ENCODE measurements at places on chromosomes 6 and 20.

GRCh38 chr6:52728394-52728793 is 34.9 kb downstream of the GSTA2 start:
- DNase-seq: no peak

DNA sequence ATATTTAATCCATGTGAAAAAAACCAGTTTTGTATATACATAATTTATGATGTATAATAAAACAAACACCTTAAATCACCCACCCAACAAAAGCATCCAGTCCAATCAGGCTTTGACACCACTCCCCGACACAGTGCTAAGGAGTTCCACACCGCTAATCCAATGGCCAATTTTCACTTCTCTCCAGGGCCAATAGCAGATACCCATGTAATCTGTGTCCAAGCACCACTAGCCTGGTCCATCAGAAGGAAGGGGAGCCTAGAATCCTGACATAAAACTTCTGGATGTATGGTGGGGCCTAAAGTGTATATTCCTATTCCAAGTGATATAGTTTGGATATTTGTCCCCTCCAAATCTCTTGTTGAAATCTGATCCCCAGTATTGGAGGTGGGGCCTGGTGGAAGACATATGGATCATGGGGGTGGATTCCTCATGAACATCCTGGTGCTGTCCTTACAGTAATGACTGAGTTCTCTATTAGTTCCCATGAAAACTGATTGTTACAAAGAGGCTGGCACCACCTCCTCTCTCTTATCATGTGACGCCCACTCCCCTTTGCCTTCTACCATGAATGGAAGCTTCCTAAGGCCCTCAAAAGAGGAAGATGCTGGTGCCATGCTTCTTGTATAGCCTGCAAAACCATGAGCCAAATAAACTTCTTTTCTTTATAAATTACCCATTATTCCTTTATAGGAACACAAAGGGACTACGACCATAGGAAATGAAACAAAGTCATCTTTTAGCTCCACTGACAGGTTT is 20.8 kb downstream of the RALGAPA2 start:
- DNase-seq: no peak

GRCh38 chr6:2863901-2864300 is 22.2 kb upstream of the SERPINB1 start:
- no peak for DNase-seq

DNA sequence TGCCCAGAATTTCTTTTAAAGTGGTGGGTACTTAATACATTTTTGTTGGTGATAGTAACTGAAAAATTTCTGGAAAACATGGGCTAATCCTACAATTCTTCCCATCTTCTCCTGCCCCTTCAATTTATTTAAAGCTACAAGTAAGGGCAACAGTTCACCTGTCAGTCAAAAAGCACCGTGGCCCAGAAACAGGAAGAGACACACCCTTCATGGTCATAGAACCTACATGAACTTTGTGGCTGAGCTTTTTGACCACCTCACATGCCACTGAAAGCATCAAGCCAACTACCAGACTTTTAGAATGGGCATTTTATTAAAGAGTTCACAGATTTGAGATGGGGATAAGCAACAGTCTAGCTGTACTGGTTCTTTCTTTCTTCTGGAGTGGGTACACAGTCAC is 201.1 kb upstream of the CNR1 start:
- no peak for DNase-seq

GRCh38 chr6:15754035-15754705 is 91.3 kb upstream of the DTNBP1 start:
- no peak for DNase-seq

DNA sequence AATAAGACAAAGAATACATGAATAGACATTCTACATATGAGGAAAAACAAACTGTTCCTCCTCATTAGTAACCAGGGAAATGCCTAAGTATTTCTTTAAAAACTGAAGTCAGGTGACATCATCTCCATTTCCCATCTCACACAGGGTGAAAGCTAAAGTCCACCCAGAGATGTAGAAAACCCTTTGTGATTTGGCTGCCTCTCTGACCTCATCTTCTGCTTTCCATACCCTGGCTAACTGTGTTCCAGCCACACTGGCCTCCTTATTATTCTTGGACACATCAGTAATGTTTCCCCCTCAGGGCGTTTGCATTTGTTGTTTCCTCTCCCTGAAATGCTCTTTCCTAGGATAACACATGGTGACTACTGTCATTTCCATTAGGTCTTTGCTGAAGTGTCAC is 40.4 kb downstream of the ESF1 start:
- no peak for DNase-seq

DNA sequence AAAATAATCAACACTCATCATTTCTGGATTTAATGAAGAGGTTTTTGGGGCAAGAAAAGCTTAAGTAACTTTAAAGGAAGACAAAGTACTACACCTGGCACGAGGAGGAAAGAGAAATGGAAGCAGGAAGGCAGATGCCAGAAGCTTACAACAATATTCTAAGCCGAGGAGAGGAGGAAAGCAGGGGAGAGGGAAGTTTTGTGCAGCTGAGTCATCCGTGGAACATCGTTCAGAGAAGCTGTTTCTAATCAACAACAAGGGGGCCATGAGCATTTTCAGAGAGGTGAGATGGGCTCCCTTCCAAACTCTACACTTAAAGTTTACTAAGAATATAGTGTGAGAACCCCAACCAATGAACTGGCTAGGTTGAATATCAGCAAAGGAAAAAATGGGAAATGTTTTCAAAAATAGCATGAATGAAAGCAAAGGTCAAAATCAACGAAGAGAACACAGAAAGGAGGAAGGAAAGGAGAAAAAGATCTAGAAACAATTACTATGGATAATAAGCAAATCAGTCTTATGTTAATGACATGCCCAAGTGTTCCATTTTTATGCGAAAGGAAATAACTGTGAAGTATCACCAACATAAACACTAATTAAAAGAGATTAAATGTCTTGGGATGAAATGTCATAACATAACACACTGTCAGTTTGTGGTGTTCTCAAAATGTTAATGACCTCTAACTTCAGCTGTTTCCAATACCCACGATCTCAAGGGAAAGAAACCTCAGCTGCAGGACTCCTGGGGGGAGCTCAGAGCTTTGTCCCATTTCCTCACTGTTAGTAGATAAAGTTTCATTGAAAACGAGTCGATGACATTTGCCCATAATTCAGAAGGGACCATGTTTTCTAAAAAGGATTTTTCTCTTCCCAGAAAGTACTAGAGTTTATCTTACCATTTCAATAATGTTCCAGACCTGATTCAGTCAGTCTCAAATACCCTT is 203.4 kb upstream of the STXBP5 start:
- no peak for DNase-seq

- no peak for DNase-seq
These were observed 90.4 kb downstream of the FARS2 start for GRCh38 chr6:5351552-5352210.

- DNase-seq: no peak
These were observed 78.0 kb upstream of the SIRPG start for GRCh38 chr20:1735417-1736089.

DNA sequence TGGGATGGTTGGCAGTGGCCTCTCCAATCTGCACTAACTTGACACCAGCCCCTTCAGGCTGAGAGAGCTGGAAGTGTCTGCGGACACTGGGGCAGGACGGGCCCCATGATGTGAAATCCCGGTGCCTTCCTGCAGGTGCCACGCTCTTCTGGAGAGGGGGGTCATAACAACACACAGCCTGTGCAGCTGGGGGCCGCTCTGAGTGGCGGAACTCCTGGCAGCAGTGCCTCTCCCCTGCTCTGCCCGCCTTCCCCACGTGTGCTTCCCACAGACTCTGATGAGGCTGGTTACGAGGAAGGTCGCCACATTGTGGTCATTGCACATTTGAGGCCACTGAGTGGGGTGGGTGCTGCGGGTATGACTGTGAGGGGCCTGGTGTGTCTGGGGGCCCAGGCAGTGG is 145.2 kb downstream of the DTNBP1 start:
- no peak for DNase-seq

DNA sequence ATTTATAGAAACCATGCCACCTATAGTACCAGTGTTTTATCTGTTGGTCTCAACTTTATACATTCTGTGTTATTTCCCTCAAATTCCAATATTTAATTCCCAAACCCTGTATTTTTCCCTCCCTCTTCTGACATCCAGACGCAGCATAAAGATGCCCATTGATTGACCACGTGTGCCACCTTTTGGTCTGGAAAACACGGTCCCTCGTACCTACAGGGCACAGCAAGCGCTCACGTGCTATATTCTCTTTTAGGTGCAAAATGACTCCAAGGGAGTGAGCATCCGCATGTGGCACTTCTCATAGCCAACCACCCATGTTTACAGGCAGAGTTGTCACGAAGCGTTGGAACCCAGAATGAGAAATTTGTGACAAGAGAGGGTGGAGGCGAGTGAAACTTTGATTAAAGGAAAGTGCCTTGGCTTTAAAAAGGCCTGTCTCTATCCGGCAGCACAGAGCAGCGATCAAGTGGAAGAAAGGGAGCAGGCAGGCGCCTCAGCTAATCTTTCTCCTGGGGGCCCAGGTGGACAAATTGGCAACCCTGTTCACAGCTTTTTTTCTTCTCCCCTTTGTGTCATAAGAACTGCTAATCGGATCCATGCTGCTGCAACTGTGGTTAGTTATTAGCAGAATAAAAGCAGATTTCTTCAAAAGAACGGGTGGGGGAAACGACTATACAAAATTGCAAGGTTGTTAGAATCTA is 225.9 kb downstream of the TMEM242 start:
- no peak for DNase-seq

- DNase-seq: peak; percentile 51
These were observed 113.3 kb upstream of the NUP153 start for GRCh38 chr6:17820055-17820454.

- no peak for DNase-seq
These were observed 17.1 kb downstream of the IRF4 start for GRCh38 chr6:408599-409102.

DNA sequence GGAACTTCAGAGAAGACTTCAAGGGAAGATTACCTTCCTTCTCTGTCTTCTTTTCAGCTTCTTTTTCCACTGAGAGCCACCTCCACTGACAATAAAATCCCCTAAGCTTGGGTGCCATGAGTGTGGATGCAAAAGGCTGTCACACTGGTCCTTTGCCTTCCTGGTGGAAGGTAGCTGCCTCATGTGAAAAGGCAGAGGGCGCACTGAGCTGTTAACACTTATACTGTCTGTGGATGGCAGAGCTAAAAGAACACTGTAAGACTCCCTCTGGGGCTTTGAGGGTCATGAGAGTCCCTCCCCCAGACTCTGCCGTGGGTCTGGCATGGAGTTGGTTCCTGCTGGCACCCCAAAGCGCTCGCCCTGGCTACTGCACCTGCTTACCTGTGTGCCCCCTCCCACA is 536.7 kb upstream of the IMPG1 start:
- no peak for DNase-seq

- DNase-seq: peak; percentile 41
These were observed 581.1 kb upstream of the CITED2 start for GRCh38 chr6:139955366-139956155.

GRCh38 chr6:113994934-113995342 is 24.0 kb upstream of the HDAC2 start:
- peak; percentile 75 for DNase-seq

DNA sequence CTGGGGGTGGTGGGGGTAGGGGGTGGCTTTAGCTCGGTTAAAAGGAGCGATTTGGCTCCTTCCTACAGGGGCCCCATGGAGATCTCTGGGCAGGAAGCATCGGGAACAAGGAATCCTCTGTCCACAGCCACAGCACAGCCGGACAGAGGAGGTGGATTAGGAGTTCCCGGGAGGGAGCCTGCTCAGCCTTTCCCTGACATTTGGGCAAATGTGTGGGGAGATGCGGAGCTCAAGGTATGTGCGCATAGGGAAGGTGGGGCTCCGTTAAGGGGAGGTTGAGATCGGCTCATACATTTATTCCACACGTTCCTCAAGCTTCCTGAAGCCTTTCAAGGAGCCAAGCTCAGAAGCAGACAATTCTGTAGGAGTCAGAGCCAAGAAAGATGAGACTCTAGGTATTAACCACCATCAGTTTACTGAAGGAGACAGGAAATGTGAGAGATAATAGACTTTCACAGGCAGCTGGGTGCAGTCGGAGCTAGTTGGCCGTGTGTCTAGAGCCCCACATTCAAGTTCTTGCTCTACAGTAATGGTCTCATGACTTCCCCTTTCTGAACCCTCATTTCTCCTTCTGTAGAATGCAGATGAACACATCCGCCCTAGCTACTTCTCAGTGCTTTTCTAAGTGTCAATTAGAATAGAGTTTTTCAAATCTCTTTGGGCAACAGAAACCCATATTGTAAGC is 40.8 kb upstream of the EPB41L1 start:
- DNase-seq: no peak

- no peak for DNase-seq
These were observed 11.1 kb upstream of the ITPR3 start for GRCh38 chr6:33610067-33610466.

DNA sequence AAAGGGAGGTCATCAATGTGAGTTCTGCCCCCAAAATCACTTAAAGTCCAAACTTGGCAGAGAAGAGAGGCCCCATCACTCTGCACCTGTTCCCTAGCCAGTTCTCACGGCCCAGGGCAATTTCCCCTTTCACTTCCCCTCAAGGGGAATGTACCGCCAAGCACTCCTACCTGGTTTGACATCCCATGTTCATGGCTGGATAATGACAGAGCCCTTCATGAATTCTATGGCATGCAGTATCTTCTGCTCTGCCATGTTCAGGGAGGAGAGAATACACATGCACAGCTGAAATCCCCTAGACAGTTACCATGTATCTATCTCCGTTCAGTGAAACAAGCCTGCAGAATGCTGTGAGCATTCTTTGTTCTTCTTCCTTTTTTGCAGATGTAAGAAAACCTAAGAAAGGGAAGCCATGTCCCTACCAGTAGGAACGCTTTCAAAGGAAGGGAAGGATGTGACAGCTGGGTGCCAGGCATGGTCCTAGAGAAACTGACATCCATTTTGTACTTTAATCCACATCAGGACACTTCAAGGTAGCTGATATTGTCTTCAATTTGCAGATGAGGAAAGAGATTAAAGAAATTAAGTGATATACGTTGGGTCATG is 79.8 kb upstream of the ARID1B start:
- DNase-seq: no peak

- no peak for DNase-seq
These were observed 13.7 kb upstream of the CST8 start for GRCh38 chr20:23477223-23477622.

- DNase-seq: no peak
These were observed 83.4 kb downstream of the TCP11 start for GRCh38 chr6:35057449-35058357.

GRCh38 chr20:32980131-32980941 is 23.9 kb downstream of the SUN5 start:
- no peak for DNase-seq

DNA sequence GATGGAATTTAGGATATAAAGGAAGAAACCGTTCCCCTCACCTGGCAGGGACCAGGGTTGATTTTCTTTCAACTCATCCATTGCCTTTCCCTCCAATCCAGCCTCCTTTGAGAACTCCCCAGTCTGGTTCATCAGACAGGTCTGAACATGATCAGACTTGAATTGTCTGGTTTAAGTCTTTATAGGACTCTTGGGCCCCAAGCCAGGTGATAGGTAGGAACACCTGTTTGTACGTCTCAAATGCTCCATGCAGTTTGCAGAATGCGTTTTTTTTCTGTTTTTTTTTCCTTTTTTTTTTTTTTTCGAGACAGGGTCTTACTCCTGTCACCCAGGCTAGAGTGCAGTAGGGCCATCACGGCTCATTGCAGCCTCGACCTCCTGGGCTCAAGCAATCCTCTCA is 4.1 kb upstream of the CEP250 start:
- DNase-seq: peak; percentile 8
